ENCODE measurements at places on chromosomes 12 and 14.
A peak's percentile ranks its signal among the peaks of the same experiment; 100 is the strongest.

DNA sequence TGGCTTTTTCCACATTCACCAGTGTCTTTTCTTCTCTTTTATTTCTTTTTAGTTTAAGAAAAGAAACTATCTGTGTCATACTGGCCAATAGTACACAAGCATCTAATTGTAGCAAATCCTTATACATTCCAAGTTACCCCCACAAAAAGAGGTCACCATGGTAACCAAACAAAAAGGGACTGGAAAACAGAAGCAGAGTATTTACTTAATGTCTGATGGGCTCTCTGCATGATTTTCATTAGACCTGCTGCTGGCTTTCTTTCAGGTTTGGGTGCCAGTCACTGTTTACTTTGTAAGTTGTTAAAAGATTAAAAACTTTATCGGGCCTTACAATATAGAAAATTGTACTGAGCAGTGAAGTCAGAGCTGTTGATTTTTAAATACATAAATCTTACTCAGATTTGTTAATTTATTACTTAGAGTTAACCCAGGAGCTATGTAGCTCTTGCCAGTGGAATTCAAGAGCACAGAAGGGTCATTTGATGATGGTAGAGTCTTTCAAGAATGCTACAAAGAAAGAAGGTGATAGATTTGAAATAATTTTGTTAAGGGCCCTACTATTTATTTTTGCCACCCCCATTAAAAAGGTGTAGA lies 123.9 kb downstream of the BRMS1L start:
- DNase-seq, result peak; percentile 32

- no peak for DNase-seq
These were observed 147.7 kb upstream of the VASH1 start for GRCh38 chr14:76613616-76614015.

DNA sequence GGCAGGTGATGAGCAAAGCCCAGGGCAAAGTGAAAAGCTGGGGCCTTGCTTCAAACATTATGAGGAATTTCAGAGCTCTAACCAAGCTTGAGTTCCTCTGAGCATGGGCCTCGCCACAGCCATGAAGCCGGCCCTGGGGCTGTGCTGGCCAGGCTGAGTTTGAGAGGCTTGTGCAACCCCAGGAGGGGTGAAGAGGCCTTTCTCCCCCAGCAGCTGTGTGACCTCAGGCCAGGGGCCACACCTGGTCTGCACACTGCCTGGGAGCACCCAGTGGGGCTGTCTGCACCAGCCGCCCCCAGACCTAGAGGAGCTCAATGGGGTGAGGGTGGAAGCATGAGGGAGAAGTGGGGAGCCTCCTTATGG lies 204.9 kb upstream of the C14orf180 start:
- DNase-seq, result no peak

GRCh38 chr12:44509471-44509870 lies 366.6 kb downstream of the NELL2 start:
- no peak for DNase-seq

DNA sequence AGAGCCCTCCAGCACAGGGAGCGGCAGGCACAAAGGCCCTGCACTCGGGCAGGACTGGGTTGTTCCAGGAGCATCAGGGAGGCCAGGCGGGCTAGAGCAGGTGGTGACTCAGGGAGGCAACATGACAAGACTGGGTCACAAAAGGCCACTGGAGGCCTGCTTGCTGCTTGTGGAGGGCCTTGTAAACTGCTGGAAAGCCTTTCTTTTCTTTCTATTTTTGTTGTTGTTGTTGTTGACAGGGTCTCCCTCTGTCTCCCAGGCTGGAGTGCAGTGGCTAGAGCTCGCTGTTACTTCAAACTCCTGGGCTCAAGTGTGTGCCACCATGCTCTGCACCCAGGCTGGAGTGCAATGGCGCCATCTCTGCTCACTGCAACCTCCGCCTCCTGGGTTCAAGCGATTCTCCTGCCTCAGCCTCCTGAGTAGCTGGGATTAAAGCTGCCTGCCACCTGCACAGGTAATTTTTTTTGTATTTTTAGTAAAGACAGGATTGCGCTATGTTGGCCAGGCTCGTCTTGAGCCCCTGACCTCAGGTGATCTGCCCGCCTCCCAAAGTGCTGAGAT lies 11.8 kb upstream of the RCOR1 start:
- no peak for DNase-seq

GRCh38 chr12:6468283-6468575 lies 2.2 kb downstream of the VAMP1 start:
- no peak for DNase-seq

GRCh38 chr14:51451561-51451960 lies 200.1 kb upstream of the FRMD6 start:
- no peak for DNase-seq

DNA sequence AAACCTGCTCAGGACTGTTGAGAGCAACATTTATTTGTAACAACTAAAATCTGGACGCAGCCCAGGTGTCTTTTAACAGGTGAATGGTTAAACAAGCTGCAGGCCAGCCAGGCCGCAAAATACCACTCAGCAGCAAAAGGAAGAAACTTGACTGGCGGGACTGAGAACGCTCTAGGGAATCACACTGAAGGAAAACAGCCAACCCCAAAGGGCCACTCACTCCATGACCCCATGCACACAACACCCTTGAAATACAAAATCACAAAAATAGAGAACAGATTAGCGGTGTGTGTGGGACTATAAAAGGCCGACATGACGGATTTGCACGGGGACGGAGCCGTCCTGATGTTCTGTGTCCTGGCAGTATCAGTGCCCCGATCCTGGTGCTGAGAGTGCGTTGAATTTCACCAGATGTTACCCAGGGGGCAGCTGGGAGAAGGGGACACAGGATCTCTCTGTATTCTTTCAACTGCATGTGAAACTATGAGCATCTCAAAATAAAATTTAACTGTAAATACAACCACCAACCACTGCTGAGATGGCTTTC lies 23.0 kb downstream of the VPS37B start:
- DNase-seq, result no peak

All from NCI-H2081 treated with DMSO at 0.1 percent for 48 hours (cell line).